ENCODE measurements at places on chromosomes 12 and 14.

- no peak for DNase-seq
Measured at GRCh38 chr14:70665448-70666360, 24.0 kb downstream of the TTC9 start.

DNA sequence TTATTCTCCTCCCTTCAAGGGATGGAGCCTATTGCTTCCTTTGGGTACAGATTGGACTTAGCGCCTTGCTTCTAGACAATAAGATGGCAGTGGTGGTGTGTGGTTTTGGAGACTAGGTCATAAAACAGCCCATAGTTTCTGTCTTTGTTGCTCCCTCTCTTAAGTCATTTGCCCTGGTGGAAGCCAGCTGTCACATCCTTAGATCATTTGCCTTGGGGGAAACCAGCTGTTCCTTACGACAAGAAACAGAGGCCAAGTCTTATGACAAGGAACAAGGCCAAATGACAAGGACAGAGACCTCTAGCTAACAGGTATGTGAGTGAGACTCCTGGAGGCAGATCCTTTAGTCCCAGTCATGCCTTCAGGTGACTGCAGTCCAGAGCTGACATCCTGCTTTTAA is 9.2 kb upstream of the PALS1 start:
- no peak for DNase-seq

GRCh38 chr12:131671871-131672270 is 39.0 kb upstream of the SFSWAP start:
- DNase-seq: no peak

DNA sequence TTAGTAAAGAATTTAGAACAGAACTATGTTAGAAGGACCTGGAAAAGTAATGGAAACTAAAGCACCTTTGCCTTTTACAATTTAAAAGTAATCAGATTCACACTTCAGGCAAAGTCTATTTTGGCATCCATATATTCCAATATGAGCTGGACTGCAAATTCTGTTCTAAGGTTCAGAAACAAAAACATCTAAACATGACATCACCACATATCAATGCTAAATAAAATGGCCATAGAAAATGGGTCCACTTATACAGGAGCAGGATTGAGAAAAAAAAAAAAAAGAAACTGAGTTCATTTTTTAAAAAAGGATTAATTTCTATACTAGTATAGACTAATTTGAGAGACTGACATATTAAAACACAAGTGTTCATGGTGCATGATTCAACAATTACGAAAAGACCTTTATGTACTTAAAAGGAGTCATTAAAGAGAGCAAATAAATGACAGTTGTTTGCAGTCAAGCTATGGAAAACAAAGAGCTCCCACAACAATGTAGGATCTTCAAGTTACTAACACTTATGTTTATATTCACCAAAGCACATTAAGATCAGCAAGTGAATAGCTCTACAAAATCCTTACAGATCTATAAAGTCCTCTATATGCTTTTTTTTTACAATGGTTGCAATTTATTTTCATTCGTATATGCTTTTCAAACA is 45.7 kb downstream of the DICER1 start:
- no peak for DNase-seq

GRCh38 chr14:63964113-63964512 is 111.3 kb downstream of the SYNE2 start:
- no peak for DNase-seq

DNA sequence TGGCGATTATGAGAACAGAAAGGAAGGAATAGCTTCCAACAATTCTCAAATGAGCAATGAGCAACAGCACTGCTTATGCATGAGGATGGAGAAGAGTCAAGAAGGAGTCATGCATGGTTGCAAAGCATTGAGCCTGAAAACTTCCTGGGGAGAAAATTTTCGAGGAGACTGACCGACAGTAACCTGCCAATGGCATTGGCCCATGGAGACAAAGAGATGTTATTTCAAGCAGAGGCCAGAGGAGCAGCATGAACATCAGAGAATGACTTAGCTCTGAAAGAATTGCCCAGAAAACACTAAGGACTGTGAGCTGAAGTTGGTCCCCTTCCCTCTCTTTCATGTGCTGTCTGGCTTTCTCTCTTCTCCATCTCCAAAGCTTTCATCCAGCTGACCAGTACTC is 343.4 kb downstream of the ADAMTS20 start:
- DNase-seq: no peak

GRCh38 chr14:24159777-24160498 is 1.1 kb upstream of the IRF9 start:
- DNase-seq: no peak

- DNase-seq: no peak
Measured at GRCh38 chr14:68748691-68749090, 44.2 kb downstream of the ZFP36L1 start.

DNA sequence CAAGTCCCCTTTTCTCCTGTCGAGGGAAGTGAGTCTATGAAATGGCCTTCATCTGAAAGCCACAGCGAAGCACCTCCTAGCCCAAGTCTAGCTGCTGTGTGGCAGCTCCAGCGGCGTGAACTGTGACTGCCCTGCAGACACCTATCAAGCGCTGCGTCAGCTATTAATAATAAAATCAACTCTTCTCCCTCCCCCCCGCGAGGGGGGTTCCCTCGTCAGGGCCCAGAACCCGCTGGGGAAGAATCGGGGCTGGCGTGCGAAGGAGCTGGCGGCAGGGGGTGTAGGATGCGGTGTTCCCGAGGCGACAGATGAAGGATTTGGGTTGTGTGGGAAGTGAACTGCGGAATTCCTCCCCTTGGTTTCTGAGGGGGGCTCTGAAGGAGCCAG is 662 bp upstream of the ATP2A2 start:
- peak; percentile 33 for DNase-seq

- DNase-seq: no peak
Measured at GRCh38 chr12:48744251-48745008, 27.9 kb upstream of the CCNT1 start.

- no peak for DNase-seq
Measured at GRCh38 chr12:131052929-131053328, 99.2 kb downstream of the ADGRD1 start.

GRCh38 chr12:91017043-91017442 is 12.3 kb upstream of the EPYC start:
- DNase-seq: no peak

DNA sequence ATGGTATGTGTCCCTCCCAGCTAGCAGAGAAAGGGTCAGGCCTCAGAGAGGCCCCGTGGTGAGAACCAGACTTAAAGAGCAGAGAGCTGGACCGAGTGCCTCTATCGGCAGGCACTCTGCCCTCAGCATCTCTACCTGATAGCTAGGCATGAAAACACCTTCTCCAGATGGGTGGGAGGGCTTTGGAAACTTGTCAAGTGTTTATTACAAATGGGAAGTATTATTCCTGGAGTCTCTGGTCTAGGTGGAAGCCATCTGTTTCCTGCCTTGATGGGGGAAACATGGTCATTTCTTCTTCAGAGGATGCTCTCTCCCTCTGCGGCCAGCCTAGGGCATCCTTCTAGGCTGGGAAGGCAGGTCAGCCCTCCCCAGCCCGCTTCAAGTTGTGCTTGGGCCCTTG is 2.3 kb downstream of the TMEM63C start:
- no peak for DNase-seq

DNA sequence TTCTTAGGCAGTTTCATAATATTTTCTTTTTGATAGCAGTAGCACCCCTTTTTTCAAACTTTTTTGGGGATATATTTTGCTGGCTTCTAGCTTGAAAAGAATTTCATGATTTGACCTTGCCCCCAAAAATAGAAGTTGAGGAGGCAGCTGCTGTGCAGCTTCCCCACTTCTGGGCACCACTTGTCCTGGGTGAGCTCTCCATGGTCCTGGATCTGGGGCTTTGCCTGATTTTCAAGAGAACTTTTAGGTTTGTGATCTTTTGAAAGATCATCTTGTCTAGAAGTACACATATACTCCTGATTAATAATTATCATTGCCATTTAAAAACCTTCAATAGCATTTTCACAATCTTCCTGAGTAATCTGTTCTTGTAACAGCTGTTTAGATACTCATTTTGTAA is 271.6 kb downstream of the NPAS3 start:
- no peak for DNase-seq

DNA sequence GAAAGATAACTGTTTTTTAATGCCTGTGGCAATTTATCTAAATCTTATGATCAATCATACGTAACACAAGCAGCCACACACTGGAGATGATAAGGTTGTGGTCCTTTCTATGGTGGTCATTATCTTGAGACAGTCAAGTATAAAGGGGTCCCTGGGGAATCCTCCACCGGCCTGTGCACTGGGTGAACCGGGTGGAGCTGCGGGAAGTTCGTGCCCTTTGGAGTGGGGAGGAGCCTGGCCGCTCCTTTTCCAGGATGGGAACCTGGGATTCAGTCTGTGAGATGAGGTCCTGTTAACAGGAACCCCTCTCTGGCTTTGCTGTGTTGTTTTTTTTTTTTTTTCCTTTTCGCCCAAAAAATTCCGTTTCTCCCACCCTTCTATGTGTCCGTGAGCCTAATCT is 167.5 kb upstream of the RPL10L start:
- no peak for DNase-seq

Data from activated gamma-delta T cell treated with anti-CD3 and anti-CD28 coated beads, Interleukin-2, amount 50 U/mL, for 16 hours (primary cell).